ENCODE measurements at places on chromosomes 16 and 17. TPM values are rescaled to one million over a fixed set of nuclear protein-coding genes. Genes with fewer than 3 reads are reported as not detected.

The MYH11 gene
- not detected for total RNA-seq

The USP43 gene
- 6.0 TPM for total RNA-seq

GRCh38 chr17:75059369-75060345 is 12.6 kb downstream of the KCTD2 start:
- no peak for DNase-seq

GRCh38 chr17:2545393-2545792 is 33.7 kb upstream of the METTL16 start:
- DNase-seq, result no peak

DNA sequence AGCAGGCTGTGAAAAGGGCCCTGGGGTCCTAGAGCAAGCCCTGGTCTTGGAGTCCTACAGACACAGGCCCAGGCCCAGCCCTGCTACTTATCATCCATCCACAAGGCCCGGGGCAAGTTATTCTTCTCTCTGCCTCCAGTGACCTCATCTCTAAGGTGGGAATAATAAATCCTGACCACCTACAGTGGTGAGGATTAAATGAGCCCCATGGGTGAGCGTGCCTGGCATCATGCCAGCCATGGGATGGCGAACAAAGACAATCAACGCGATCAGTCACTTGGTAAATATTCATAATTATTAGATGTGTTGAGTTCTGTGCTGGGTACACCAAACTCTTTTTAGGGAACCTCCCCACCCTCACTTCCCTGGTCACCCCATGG is 5.5 kb downstream of the KRT15 start:
- no peak for DNase-seq

The RAD51C gene
- 53.1 TPM for total RNA-seq

- no peak for DNase-seq
Measured at GRCh38 chr17:74686761-74687160, 26.0 kb downstream of the CD300LF start.

GRCh38 chr17:32504166-32504990 is 17.6 kb downstream of the CDK5R1 start:
- DNase-seq, result no peak

The ASGR2 gene
- total RNA-seq, result not detected

- DNase-seq, result no peak
Measured at GRCh38 chr17:77107506-77108433, 33.0 kb upstream of the SEC14L1 start.

The SKAP1 gene
- not detected for total RNA-seq

DNA sequence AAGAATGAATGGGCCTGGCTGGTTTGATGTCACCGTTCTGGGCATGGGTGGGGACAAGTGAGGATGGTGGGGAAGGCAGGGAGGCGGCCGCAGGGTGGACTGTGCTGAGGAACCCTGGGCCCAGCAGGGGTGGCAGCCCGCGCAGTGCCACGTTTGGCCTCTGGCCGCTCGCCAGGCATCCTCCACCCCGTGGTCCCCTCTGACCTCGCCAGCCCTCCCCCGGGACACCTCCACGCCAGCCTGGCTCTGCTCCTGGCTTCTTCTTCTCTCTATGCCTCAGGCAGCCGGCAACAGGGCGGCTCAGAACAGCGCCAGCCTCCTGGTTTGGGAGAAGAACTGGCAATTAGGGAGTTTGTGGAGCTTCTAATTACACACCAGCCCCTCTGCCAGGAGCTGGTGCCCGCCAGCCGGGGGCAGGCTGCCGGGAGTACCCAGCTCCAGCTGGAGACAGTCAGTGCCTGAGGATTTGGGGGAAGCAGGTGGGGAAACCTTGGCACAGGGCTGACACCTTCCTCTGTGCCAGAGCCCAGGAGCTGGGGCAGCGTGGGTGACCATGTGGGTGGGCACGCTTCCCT is 6.5 kb upstream of the SERPINF1 start:
- no peak for DNase-seq

DNA sequence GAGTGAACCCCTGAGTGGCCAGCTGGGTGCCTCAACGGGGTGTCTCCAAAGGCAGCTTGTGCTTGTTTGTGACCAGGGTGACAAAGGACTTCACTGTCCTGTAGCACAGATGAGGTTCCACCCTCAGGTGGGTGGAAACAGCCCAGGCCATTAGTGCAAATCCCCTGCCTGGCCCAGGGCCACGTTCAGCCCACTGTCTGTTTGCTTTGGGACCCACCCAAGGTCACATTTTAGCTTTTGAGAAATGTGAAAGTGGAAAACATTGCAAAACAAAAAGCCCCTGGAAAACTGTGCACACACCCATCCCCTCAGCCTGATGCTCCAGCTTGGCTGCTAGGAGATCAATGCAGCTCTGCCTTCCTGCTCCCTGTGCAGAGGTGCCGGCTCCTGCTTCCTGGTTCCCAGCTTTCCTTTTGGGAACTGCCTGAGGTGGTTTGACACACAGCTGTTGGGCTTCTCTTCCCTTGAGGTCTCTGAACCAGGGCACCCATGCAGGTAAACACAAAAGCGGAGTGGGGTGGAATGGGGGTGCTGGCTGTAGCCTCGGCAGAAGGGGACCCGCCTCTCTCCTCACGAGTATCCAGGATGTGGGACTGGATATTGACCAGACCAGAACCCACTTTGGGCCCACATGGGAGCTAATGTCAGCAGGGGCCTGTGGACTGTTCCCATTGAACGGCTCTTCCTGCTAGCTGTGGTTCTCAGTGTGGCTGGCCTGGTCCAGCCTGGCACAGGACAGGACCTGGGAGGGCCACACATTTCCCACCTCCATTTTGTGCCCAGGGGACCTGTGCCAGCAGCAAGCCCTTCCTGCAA is 7.9 kb upstream of the SPHK1 start:
- no peak for DNase-seq

The DRC3 gene
- 0.42 TPM for total RNA-seq

- no peak for DNase-seq
Measured at GRCh38 chr17:19487024-19487600, 46.5 kb upstream of the SLC47A1 start.

- DNase-seq, result no peak
Measured at GRCh38 chr16:89815639-89816348, 653 bp downstream of the FANCA start.

The ARL5C gene
- not detected for total RNA-seq

DNA sequence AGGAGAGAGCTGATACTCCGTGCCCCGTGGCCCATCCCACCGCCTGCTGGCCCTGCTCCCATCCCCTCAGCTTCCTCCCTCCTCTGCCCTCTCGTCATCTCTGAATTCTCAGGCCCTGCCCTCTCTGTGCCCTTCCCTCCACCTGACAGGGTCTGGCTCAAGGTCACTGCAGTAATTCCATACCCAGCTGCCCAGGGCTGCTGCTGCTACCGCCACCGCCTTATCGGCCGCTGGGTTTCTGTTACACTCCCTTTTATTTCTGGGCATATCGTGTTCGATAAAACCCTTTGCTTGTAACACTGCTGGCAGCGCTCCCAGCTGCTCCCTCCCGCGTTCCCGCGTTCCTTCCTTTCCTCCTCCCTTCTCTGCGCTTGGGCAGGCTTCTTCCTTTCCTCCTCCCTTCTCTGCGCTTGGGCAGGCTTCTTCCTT is 1.2 kb downstream of the EPN3 start:
- DNase-seq, result peak; percentile 34

The P3H4 gene
- total RNA-seq, result 8.8 TPM

GRCh38 chr16:4109250-4109736 is 6.9 kb downstream of the ADCY9 start:
- no peak for DNase-seq

- peak; percentile 66 for DNase-seq
Measured at GRCh38 chr17:82281502-82282238, 8.2 kb upstream of the CSNK1D start.

- DNase-seq, result no peak
Measured at GRCh38 chr16:89308391-89309333, 91.2 kb downstream of the ZNF778 start.

The GH2 gene
- total RNA-seq, result not detected

- DNase-seq, result no peak
Measured at GRCh38 chr17:68861602-68862001, 93.6 kb downstream of the ABCA8 start.

DNA sequence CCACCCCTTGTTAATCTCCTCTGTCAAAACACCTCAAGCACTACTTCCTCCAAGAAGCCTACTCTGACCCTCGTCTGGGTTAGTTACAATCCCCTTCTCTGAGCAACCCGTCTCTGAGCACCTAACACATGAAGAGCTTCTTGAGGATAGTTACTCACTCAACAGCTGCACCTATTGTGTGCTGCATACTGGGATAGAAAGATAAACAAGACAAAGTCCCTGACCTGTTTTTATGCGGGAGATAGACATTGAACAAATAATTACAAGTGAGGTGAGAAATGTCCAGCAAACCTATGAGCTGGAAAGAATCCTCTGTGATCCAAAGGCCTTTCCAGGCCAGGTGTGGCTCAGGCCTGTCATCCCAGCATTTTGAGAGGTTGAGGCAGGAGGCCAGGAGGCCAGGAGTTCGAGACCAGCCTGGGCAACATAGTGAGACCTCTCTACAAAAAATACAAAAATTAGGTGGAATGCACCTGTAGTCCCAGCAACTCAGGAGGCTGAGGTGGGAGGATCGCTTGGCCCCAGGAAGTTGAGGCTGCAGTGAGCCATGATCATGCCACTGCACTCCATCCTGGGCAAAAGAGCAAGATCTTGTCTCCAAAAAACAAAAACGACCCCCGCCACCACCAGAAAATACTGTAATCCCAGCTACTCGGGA is 5.5 kb upstream of the ZNF771 start:
- no peak for DNase-seq

The SOX15 gene
- total RNA-seq, result 176 TPM

- no peak for DNase-seq
Measured at GRCh38 chr16:31148896-31149295, 970 bp downstream of the PRSS36 start.

GRCh38 chr17:68134046-68134637 is 98.6 kb downstream of the KPNA2 start:
- no peak for DNase-seq

The ACAP1 gene
- total RNA-seq, result 7.6 TPM
